Peyer's patch (tissue), 4 donors: ENCODE measurements at places on chromosomes 7 and 10.

GRCh38 chr10:33335551-33335800 is 1.0 kb upstream of the NRP1 start:
- no peak for DNase-seq
- H3K4me1 ChIP-seq, result no peaks in the 10 kb centered on the region
- peak overlapping the region; percentile 78 for H3K4me3 ChIP-seq
- peak overlapping the region; percentile 86 for H3K27ac ChIP-seq
- H3K27me3 ChIP-seq, result no peaks in the 10 kb centered on the region

- no peak overlapping the region for H3K4me3 ChIP-seq
- no peaks in the 10 kb centered on the region for H3K4me1 ChIP-seq
- no peak overlapping the region for H3K27ac ChIP-seq
- H3K27me3 ChIP-seq, result no peaks in the 10 kb centered on the region
- H3K36me3 ChIP-seq, result no peaks in the 10 kb centered on the region
Observed at GRCh38 chr10:117502421-117503243, 39.9 kb upstream of the EMX2 start.

DNA sequence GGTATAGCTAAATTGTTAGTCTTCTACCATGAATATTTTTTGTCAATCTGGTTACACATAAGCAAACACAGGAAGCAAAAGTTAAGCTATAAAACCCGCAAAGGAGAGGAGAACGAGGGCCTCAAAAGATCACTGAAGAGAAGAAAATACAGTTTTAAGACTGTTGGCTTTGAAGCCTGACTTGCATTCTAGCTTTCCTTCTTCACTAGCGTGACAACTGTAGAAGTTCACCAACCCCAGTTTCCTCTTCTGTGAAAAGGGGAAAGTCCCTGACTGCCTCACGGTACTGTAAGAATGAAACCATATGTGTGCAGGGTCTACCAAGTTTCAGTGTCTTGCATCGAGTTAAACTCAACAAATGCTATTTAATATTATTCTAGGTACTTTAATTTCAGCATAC is 7.5 kb upstream of the LRRN3 start:
- H3K4me1 ChIP-seq, result peaks cover 7% of the 10 kb centered on the region
- no peaks in the 10 kb centered on the region for H3K27me3 ChIP-seq
- no peak overlapping the region for H3K27ac ChIP-seq
- DNase-seq, result peak; percentile 22

GRCh38 chr10:68231106-68231816 is 652 bp downstream of the ATOH7 start:
- no peaks in the 10 kb centered on the region for H3K4me1 ChIP-seq
- peak overlapping the region; percentile 3 for H3K27ac ChIP-seq
- DNase-seq, result no peak
- H3K36me3 ChIP-seq, result no peaks in the 10 kb centered on the region
- peak overlapping the region; percentile 58 for H3K4me3 ChIP-seq

- H3K4me1 ChIP-seq, result peaks cover 10% of the 10 kb centered on the region
- no peaks in the 10 kb centered on the region for H3K36me3 ChIP-seq
Observed at GRCh38 chr7:143405173-143406001, 3.3 kb downstream of the EPHA1 start.

- H3K27ac ChIP-seq, result no peak overlapping the region
- no peak overlapping the region for H3K4me3 ChIP-seq
- DNase-seq, result no peak
- H3K36me3 ChIP-seq, result no peaks in the 10 kb centered on the region
- H3K27me3 ChIP-seq, result no peaks in the 10 kb centered on the region
Observed at GRCh38 chr7:69817841-69818635, 219.8 kb downstream of the AUTS2 start.

DNA sequence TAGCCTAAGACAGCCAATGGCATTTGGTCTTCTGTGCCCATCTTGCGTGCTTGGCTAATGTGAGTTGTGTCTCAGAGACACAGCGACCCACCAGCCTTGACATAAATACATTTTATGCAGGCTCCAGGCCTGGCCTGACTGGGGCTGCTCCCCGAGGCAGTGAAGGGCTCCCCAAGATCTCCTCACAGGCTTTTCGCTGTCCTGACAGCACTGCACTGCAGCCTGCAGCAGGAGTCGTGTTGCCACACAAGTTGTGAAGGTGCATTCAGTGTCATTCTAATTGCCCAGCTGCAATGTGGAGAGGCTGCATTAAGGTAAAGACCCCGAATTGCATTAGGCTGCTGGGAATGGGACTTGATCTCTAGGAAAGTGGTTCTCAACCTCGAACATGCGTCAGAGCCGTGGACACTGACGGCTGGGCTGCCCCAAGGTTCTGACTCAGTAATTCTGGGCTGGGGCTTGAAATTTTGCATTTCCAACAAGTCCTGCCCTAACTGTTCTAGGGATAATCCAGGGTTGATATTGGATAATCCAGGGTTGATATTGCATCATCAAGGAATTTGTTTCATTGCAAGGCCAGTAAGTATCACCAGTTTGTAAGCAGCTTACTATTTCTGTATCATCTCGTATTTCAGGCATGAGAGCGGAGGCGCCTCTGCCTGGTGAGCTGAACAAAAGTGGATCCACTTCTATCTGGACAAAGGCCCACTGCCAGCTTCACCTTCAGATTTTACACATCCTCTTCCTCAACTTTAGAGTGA is 108.7 kb upstream of the INSIG1 start:
- no peak for DNase-seq
- H3K27ac ChIP-seq, result no peak overlapping the region
- H3K36me3 ChIP-seq, result no peaks in the 10 kb centered on the region
- no peak overlapping the region for H3K4me3 ChIP-seq

- H3K27me3 ChIP-seq, result no peaks in the 10 kb centered on the region
- H3K27ac ChIP-seq, result no peak overlapping the region
Observed at GRCh38 chr10:55466806-55467504, 665.9 kb upstream of the PCDH15 start.

DNA sequence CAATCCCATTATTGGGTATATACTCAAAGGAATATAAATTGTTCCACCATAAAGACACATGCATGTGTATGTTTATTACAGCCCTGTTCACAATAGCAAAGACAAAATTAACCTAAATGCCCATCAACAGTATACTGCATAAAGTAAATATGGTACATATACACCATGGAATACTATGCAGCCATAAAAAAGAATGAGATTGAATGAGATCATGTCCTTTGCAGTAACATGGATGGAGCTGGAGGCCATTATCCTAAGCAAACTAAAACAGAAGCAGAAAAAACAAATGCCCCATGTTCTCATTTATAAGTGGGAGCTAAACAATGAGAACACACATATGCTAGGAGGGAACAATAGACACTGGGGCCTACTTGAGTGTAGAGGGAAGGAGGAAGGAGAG is 44.7 kb upstream of the CROT start:
- no peak for DNase-seq
- no peaks in the 10 kb centered on the region for H3K36me3 ChIP-seq
- H3K27ac ChIP-seq, result no peak overlapping the region
- H3K4me3 ChIP-seq, result no peak overlapping the region

DNA sequence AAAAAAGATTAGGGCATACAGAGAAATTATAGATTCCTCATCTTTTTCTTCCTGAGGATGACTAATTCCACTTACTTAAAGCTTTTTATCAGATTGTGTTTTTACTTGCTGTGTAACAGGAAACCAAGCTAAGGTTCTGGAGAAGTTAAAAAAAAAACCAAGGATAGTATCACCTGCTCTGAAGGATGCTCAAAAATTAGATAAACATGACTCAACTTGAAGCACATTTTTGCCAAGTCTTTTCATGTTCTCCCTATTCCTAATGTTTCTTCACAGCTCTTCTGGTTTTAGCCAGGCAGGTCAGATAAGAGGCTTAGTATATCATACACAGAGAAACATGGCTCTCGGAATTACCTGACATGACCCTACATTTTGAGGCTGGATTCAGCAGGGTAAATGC is 90.3 kb downstream of the CPEB3 start:
- H3K4me1 ChIP-seq, result no peaks in the 10 kb centered on the region
- no peak overlapping the region for H3K4me3 ChIP-seq
- no peaks in the 10 kb centered on the region for H3K27me3 ChIP-seq
- DNase-seq, result no peak
- H3K27ac ChIP-seq, result no peak overlapping the region

DNA sequence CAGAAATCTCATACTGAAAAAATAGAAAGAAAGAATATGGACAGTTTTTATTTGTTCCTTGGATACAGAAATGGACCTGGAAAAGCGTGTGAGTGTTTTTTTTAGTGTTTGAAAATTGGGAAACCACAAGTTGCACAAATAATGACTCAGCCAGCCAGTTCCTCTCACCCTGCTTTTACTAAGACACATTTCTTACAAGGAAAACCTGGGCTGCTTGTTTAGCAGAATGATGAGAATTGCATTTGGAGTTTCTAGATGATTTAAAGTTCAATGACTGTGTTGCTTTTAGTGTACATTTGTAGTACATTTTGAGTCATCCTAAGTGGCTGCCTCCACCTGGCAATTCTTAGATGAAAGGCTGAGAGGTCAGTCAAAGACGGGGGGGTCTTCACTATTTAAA is 218.7 kb downstream of the ABCA13 start:
- no peaks in the 10 kb centered on the region for H3K36me3 ChIP-seq
- H3K27me3 ChIP-seq, result no peaks in the 10 kb centered on the region
- no peak overlapping the region for H3K4me3 ChIP-seq
- H3K27ac ChIP-seq, result no peak overlapping the region
- no peak for DNase-seq

- no peak for DNase-seq
- no peaks in the 10 kb centered on the region for H3K27me3 ChIP-seq
- H3K4me3 ChIP-seq, result no peak overlapping the region
- H3K4me1 ChIP-seq, result no peaks in the 10 kb centered on the region
- peak overlapping the region; percentile 17 for H3K27ac ChIP-seq
Observed at GRCh38 chr7:131071786-131072504, 255.7 kb upstream of the MKLN1 start.

DNA sequence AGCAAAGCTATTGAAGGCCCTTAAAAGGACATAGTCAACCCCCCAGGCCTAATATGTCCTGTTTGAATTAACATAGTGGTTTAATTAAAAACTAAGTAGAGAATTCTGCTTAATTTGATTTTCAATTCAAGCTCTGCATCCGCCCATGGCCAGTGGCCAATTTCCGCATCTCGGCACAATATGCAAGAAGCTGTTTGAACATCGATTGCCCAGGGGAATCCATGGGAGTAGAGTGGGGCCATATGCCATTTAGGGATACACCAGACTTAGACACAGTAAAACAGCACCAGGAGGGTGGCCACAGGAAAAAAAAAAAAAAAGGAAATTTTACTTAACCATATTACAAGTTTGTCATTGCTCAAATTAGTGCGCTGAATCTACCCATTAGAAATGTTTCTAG is 100.4 kb downstream of the LMBR1 start:
- H3K27ac ChIP-seq, result no peak overlapping the region
- H3K36me3 ChIP-seq, result no peaks in the 10 kb centered on the region
- H3K4me1 ChIP-seq, result no peaks in the 10 kb centered on the region
- no peaks in the 10 kb centered on the region for H3K27me3 ChIP-seq
- no peak for DNase-seq

DNA sequence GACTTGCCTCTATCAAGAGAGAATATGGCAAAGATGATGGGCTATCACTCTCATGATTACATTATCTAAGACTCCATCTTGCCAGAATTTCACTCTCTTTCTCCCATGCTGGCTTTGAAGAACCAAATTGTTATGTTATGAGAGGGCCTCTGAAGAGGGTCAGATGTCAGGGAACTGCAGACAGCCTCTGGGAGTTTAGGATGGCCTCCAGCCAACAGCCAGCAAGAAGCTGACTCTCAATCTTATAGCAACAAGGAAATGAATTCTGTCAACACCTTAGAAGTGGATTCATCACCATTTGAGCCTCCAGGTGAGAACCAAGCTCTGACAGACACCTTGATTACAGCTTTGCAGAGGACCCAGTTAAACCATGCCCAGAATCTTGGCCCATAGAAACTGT is 33.6 kb downstream of the ZNF22 start:
- no peak overlapping the region for H3K4me3 ChIP-seq
- no peaks in the 10 kb centered on the region for H3K27me3 ChIP-seq
- no peaks in the 10 kb centered on the region for H3K4me1 ChIP-seq
- H3K27ac ChIP-seq, result no peak overlapping the region

- no peaks in the 10 kb centered on the region for H3K36me3 ChIP-seq
- no peaks in the 10 kb centered on the region for H3K4me1 ChIP-seq
- no peak overlapping the region for H3K4me3 ChIP-seq
- no peaks in the 10 kb centered on the region for H3K27me3 ChIP-seq
- no peak overlapping the region for H3K27ac ChIP-seq
Observed at GRCh38 chr7:112708236-112708635, 82.0 kb downstream of the TMEM168 start.

- H3K4me1 ChIP-seq, result no peaks in the 10 kb centered on the region
- DNase-seq, result peak; percentile 64
- no peaks in the 10 kb centered on the region for H3K27me3 ChIP-seq
- H3K36me3 ChIP-seq, result no peaks in the 10 kb centered on the region
- no peak overlapping the region for H3K27ac ChIP-seq
- H3K4me3 ChIP-seq, result no peak overlapping the region
Observed at GRCh38 chr7:140084972-140085371, 22.2 kb upstream of the PARP12 start.

GRCh38 chr10:97001183-97001991 is 169.3 kb downstream of the LCOR start:
- no peaks in the 10 kb centered on the region for H3K4me1 ChIP-seq
- no peaks in the 10 kb centered on the region for H3K27me3 ChIP-seq
- no peak for DNase-seq
- H3K27ac ChIP-seq, result no peak overlapping the region
- H3K36me3 ChIP-seq, result no peaks in the 10 kb centered on the region

- no peak overlapping the region for H3K27ac ChIP-seq
- H3K4me3 ChIP-seq, result no peak overlapping the region
- no peak for DNase-seq
- H3K36me3 ChIP-seq, result no peaks in the 10 kb centered on the region
- H3K27me3 ChIP-seq, result no peaks in the 10 kb centered on the region
Observed at GRCh38 chr10:44696496-44696895, 214.6 kb upstream of the TMEM72 start.
